Suppressor macrophage treated with lipopolysaccharide for 1 hour (primary cell): ENCODE measurements at places on chromosomes 7 and 10.

- DNase-seq: no peak
Measured at GRCh38 chr10:70908406-70909296, 20.3 kb upstream of the PCBD1 start.

DNA sequence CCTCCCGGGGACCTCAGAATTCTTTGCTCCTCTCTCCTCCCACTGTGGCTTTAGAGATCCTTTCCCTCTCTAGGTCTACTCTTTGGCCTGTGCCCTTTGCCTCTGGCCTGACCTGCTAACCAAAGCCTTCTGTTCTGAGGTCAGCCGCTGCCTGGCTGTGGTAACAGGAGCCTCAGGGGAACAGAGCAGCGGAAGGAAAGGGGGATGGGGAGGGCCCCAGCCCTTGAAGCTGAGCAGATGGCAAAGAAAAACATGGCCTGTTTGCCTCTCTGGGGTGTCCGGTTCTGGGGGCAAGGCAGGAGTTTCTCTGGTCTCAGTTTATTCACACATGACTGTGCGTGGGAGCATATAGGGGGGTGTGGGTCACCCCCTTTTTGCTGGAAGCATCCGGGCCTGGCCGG, 28.2 kb downstream of the COL26A1 start:
- no peak for DNase-seq

DNA sequence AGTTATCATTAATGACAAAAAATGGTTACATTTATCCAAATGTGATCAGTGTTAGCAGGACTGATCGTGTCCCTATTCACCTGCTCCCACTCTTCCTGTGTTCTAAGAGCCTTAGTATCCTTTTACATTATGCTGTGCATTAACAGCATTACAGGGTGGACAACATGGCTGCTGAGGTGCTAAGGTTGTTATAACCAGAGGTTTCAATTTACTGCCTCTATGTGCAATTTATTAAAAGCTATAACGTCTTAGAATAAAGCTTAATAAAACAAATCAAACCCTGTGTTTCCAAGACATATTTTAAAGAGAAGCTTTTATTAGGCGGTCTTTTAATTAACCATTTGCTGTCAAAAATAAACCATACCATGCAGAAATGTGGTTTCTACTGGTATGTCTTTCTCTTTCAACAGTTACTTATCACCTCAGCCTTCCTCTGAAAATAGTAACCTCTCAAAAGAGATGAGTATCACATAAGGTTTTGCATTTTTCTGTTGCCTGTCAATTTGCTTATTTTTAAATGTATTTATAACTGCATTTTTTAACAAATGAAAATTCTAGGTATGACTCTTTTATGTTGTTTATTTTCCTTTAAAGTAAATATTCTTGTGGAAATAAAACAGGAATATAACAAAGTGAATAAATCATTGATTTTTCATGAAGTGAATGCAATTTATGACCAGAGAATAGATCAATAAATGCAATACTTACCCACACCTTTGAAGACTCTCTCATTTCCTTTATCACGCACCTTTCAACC, 849.8 kb upstream of the SORCS1 start:
- no peak for DNase-seq

- DNase-seq: peak; percentile 88
Measured at GRCh38 chr10:18202680-18203460, 62.6 kb downstream of the CACNB2 start.

DNA sequence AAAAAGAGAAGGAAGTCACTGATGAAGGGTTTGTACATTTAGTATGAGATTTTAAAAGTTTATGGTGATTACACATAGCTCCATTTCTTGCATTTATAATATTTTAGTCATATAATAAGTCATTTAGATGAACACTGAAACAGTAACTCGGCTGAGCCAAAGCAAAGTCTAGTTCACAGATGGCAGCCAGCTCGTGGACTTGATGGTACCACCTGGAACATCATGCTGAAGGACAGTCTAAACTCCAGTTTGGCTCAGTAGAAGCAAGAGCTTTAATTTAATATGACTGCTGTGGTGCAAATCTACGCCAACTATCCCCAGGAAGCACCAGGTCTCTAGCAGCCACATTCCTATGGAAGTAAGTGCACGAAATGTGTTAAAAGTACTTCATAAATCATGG, 16.4 kb downstream of the SRI start:
- DNase-seq: no peak

- no peak for DNase-seq
Measured at GRCh38 chr10:125079091-125079600, 81.2 kb downstream of the CTBP2 start.

DNA sequence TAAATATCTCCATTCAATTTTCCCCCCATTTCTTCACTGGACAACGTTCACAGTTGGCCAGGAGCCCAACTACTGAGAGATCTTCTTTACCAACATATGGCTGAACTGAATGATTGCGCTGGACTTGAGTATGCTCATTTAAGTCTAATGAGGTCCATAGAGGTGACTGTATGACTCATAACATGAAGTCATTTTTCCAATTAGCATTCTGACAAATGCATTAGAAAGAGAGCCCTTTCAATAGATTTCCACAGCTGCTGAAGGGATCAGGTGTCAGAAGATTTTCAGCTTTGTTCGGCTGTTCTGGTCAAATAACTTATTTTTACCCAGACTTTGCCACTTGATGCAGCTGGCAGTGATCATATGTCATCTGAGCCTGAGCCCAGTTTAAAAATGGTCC, 438.0 kb downstream of the ETV1 start:
- no peak for DNase-seq

DNA sequence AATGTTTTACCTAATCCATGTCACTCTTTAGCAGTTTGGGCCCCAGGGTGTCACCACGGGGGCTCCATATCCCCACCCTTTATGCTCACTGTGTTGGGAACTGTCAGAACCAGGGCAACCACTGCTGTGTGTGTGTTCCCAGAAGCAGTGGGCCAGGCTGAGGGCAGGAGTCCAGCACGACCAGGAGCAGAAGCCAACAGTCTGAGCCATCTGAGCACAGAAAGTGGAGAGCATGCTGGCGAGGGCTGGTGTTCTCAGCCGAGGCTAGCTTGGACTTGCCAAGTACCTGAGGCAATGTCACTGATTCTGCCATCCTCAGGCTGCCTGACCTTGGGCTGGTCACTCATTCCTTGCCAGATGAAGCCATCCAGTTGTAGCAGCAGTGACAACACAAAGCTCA, 285.0 kb downstream of the BMPER start:
- DNase-seq: no peak

- peak; percentile 46 for DNase-seq
Measured at GRCh38 chr10:29596356-29596755, 38.4 kb downstream of the SVIL start.

GRCh38 chr10:42975558-42976340, 101.1 kb upstream of the RET start:
- no peak for DNase-seq

- no peak for DNase-seq
Measured at GRCh38 chr7:106723398-106723797, 62.4 kb upstream of the CCDC71L start.

- DNase-seq: no peak
Measured at GRCh38 chr10:79089632-79090031, 20.9 kb downstream of the ZMIZ1 start.

GRCh38 chr7:99109108-99110051, 34.5 kb downstream of the SMURF1 start:
- DNase-seq: no peak

DNA sequence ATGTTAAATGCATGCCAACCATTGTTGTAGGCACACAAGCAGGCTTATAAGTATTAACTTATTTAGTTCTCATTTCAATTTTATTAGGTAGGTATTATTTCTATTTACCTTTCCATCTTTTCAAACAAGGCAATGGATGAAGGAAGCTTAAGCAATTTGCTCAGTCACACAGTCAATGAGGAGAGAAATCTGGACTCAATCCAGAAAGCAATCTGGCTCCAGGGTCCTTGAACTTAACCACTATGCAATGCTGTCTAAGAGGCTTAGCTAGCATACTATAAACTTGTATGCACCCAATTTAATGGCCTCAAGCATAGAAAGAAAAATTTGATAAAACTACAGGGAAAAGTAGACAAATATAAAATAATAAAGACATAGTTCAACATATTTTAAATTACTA, 88.6 kb downstream of the VWDE start:
- DNase-seq: no peak

GRCh38 chr10:33772370-33773252, 438.1 kb upstream of the NRP1 start:
- peak; percentile 90 for DNase-seq

- DNase-seq: no peak
Measured at GRCh38 chr7:128264477-128264876, 23.4 kb downstream of the LEP start.

GRCh38 chr10:101816376-101816775, 1.9 kb downstream of the OGA start:
- DNase-seq: peak; percentile 27

DNA sequence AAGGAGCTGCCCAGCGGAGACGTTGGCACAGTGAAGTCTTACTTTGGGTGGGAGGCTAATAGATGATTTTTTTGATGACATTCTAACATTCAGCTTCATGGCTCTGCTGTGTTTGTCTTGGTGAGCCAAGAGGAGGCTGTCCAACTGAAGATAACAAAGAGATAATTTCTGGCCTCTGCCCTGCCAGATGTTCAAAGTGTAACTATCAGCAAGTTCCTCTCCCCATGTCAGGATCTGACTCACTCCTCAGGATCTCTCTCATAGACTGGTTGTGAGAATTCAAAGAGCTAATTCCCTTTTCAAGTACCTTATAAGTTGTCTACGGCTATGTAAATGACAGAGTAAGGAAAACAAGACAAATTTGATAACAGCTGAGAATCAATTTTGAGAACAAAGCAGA, 1340.9 kb downstream of the XPNPEP1 start:
- DNase-seq: no peak

- DNase-seq: peak; percentile 47
Measured at GRCh38 chr10:5534880-5535856, 10.4 kb downstream of the CALML3 start.

GRCh38 chr7:55023841-55024505, 5.2 kb downstream of the EGFR start:
- DNase-seq: no peak

GRCh38 chr10:73785721-73786511, 510 bp downstream of the ZSWIM8 start:
- DNase-seq: peak; percentile 27

- no peak for DNase-seq
Measured at GRCh38 chr7:86504229-86504628, 139.5 kb upstream of the GRM3 start.

- no peak for DNase-seq
Measured at GRCh38 chr10:60130130-60130579, 223.8 kb upstream of the CCDC6 start.

DNA sequence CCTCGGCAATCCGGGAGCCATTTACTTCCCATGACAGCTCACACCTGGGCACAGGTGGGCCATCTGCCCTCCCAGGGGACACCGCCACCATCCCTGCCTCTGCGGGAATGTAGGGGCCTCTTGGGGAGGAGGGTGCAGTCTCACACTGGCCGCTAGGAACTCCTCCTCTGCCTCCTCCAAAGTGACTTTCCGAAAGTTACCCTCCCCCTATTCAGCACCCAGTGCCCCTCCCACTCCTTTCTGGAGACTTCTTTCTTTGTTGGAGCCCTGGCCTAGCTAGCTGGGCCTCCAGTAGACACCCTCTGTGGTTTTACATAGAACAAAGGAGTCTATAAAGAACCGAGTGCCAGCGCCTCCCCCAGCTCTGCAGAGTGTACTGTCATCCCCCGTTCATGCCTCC, 45.8 kb upstream of the MNX1 start:
- DNase-seq: no peak

DNA sequence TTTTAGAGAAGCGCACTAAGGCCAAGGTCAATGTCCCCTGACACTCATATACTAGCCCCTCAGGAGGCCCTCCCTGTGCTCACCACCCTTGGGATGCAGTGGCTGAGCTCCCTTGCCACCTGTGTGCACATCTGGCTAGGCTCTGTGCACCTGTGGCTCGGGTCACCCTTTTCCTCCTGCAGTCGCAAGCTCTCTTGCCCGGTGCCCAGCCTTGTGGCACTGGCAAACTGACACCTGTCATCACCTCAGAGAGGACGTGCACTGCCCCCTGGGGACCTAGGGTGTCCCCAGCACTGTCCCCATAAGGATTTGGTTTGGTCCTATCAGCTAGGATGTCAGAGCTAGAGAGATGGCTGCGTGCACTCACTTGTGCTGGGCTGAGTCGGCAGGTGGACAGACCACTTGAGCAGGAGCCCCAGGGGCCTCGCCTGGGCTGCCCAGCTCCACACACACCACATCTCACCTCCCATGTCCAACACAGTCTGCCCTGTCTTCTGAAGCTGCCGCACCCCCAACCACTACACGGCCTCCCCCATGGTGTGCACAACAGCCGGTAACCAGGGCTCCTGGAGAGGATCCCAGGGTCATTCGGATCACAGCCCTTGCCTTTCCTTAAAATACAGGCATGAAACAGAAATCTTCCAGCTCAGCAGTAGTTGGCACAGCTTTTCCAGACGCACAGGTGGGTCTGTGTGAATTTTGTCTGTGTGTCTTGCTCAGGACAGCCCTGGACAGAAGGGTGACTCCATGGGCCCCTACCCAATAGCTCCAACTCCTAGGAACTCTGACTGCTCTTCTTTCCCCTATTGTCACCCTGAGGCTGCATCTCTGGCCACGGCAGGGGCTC, 111.0 kb downstream of the GRID1 start:
- no peak for DNase-seq

DNA sequence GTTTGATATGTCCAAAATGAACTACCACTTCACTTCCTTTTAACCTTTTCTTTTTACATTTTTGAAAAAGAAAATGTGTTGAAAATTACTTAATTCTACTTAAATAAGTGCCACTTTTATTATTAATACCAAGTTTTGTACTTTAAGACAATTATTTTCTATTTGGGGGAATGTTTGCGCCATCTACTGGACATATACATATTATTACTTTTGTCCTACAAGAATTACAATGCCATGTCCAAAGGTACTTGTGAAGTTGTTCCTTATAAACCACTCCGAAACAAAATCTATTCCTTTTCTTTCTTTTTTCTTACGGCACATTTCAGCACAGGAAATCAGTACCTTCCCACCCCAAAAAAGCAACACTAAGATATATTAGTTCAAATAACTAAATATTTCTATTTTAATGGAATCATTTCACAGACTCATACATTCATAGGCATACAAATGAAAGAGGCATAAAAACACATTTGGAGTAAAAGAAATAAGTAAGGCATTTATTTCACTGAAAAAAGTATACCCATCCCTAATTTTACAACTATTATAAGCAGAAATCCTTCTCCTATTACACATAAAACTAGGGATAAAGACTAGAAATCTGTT, 169.9 kb downstream of the RNF133 start:
- peak; percentile 25 for DNase-seq

DNA sequence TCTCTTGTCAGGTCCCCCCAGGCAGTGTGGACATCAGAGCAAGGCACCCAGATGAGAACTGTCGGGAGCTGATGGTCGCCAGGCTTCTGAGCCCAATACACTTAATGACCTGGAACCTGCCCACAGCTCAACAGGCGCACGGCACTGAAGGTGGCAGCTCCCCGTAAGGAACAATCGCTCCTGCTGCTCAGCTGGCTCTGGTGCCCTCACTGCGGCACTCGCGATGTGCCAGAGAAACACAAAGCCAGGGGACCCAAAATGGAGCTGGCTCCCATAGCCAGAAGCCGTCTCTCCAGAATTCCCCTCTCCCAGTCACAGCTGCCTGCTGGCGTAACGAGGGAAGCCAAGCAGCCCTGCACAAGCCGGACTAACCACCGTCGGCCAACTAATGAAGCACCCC, 6.3 kb downstream of the CALN1 start:
- DNase-seq: no peak
